ENCODE measurements at places on chromosomes 1 and 21.

- DNase-seq, result no peak
These were observed 1.7 kb downstream of the PDXK start for GRCh38 chr21:43720539-43721166.

- DNase-seq, result no peak
These were observed 10.7 kb upstream of the MYOCOS start for GRCh38 chr1:171611306-171611705.

GRCh38 chr21:45593162-45594022, 50.1 kb upstream of the PCBP3 start:
- no peak for DNase-seq

DNA sequence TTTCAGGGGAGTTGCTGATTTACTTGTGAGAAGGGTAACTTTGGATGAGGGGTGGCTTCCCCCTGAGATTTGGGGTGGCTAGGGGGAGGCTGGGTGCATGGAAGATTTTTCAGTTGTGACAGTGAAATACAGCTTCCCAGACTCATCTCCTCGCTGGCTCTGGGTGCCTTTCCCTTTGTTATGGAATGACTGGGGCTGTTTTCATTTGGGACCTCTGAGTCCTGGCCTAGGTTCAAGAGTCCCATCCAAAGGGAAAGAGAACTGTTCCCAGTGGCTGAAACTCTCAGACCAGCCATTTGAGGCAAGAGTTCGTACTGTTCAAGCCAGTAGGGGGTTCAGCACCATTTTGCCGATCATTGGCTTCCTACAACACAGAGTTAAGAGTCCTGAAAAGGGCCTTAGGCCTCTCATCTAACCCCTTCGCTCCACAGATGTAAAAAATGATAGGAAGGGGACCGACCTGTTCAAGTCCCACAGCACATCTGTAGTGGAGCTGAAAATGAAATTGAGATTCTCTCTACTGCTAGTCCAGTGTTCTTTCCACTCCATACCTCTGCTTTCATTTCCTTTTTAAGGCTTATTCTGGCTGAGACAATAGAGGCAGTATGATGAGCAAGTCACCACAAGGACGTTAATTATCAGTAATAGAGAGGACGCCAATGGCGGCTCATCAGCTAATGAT, 958 bp downstream of the DDR2 start:
- no peak for DNase-seq

DNA sequence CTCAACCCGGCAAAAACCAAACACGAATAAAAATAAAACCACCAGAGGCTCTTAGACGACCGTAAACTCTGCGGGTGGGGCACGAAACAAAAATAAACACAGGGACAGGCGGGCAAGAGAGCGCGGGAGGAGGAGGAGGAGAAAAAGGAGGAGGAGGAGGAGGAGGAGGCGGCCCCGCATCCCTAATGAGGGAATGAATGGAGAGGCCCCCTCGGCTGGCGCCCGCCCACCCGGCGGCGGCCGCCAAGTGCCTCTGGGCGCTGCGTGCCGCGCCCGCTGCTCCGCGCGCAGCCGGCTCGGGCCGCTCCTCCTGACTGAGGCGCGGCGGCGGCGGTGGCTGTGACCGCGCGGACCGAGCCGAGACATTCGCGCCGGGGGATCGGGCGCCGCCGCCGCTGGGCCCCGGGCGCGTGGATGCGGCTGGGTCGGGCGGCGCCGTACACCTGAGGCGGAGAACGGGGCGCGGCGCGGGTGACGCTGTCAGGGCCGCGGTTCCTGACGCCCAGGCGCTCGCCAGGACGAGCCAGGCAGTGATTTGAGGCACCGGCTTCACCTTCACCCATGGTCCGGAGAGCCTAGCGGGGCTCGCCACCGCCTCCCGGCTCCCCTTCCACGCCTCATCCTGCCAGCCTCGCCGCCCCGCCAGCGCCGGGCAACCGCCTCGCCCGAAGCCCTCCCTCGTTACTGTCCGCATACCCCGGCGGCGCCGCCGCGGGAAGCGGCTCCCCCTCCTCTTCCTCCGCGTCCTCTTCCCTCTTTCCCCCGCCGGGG, at the start of gene MARK1:
TSS of gene MARK1 (plus strand) at position 229 of the 771 bp plus-strand sequence. CDS start 687 bp downstream, outside the sequence.
- DNase-seq, result no peak

GRCh38 chr1:168789501-168789900, 60.5 kb upstream of the DPT start:
- DNase-seq, result no peak
